ENCODE measurements at places on chromosomes 3 and 15.
A peak's percentile ranks its signal among the peaks of the same experiment; 100 is the strongest.

DNA sequence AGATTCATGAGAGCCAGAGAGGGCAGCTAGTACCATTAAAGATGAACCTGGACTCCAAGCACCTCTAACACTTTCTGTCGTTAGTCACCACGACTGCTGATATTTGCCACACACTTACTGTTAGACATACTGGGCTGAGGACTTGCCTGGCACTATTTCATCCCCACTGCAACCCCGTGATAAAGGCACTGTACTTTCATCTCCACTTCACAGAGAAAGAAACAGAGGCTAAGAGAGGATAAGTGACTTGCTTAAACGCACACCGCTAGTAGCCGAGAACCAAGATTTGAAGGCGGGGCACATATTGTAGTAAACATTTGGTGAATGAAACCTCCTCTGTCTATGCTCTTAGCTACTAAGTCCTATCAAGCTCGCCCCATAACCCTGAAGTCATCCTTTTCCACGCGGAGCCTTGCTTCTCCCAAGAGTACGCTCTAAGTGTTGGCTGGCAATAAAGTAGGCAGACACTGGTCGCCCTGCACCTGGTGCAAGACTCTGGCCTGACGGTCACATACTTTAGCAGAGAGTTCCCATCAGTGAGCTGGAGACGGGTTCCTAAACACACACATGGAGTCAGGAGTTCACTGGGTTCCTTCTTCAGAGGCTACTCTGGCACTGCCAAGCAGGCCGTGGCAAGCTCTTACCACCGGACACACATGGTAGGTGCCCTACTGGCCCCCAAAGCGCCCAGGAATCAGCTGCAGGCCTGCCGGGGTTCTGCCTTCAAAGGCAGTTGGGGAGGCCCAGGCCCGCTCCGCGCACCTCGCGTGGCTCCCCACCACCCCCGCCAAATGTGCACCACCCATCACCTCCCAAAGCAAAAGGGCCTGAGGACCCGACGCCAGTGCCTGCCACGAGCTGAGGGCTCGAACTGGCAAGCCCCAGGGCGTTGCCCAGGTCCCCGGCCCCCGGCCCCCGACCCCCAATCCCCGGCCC, 951 bp downstream of the POMGNT2 start:
- DNase-seq: peak; percentile 12

- DNase-seq: no peak
Measured at GRCh38 chr3:88084097-88084501, 25.0 kb downstream of the ZNF654 start.

GRCh38 chr15:65377976-65378366, at the start of gene IGDCC3:
Gene IGDCC3, minus strand, starts transcription at chr15:65378002. Its CDS starts 214 bp downstream, at chr15:65377788.
- DNase-seq: no peak

GRCh38 chr15:35351059-35351458, 194.9 kb downstream of the DPH6 start:
- no peak for DNase-seq

GRCh38 chr15:75840659-75841058, 2.6 kb upstream of the UBE2Q2 start:
- no peak for DNase-seq

DNA sequence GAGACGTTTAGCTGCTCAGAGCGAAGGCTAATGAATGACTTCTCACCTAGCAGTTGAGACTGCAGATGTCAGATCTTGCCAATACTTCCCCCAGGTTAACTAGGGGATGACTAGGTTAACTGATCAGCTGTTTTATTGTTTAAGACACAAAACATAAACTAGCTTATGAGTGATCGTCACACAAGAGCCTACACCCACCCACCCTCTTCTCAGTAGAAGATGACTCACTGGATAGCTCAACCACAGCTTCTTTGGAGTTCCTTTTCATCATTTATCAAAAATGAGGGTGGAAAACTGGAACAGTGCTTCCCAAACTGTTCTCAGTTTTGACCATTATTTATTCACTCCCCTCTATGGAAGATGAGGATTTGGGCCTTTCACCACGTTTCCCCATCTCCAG, 25.2 kb downstream of the GASK1A start:
- no peak for DNase-seq

DNA sequence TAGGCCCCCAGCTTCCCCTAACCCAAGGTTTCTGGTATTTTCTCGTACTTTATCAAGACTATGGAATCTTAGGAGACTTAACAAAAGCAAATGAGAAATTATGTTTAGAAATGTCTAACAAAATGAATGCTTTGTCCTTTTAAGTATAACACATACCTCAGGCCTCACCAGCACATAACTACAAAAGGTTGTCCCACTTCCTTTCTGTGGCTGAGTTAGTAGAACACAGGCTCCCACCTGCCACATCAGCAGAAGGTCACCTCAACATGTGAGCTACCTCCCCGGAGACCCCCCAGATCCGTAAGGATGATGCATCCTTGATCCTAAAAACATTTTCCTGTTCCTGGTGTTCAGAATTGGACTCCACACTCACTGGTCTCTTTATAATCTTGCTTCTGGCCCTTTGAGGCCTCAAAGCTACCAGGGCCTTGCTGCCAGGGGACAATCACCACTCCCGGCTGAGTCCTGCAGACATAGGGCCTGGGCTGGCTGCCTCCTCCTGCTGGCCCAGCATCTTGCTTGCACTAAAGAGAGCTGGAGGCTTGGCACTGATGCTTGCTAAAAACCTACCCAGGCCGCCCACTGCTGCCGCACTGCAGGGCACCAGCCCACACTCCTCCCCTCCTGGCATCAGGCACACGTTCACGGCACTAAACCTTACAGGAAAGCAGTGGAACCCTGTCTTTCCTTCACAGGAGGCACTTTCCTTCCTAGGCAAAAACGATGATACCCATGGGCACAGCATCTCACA, 2.9 kb downstream of the CCRL2 start:
- no peak for DNase-seq

DNA sequence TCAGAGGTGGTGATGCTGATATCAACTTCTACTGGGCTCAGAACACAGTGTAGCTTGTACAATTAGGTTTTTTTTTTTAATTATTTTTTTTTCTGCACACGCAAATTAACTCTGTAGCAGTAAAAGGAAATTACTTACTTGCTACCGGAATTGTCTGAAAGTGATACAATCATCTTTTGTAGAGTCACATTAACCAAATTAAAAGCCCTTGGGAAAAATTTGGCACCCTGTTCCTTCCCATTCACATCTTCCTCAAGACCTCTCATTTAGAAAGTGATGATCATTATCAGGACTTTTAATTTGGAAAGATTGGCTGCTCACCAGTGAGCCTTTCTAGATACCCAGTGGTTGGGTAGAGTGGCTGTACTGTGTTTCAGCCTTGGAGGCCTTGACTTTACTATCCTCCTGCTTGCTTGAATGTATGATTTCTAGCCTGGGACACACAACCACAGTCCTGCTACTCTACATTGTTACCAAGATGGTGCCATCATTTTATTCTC, 158.3 kb downstream of the ECT2 start:
- no peak for DNase-seq

DNA sequence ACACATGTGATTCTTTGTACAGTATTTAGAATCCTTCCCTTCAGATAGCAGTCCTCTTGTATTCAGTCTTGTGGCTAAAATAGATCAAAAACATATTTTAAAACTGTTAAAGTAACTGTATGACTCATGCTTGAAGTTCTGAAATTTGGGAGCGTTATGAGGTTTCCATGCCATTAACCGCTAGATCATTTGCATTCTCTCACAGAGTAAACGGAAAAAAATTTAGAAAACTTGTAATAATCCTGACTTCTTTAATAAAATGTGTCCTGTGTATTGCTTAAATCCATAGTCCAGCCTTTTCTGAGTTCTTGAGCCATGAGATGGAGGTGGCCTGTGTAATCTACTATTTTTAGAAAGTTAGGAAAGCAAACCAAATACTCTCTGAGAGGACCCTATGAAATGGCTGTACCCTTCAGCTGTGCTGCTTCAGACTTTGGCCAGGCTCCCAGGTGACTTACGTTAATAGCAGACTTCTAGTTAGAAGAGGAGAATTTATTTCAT, 33.8 kb downstream of the MBNL1 start:
- DNase-seq: no peak

- no peak for DNase-seq
Measured at GRCh38 chr15:92012368-92012629, 158.8 kb downstream of the SLCO3A1 start.

DNA sequence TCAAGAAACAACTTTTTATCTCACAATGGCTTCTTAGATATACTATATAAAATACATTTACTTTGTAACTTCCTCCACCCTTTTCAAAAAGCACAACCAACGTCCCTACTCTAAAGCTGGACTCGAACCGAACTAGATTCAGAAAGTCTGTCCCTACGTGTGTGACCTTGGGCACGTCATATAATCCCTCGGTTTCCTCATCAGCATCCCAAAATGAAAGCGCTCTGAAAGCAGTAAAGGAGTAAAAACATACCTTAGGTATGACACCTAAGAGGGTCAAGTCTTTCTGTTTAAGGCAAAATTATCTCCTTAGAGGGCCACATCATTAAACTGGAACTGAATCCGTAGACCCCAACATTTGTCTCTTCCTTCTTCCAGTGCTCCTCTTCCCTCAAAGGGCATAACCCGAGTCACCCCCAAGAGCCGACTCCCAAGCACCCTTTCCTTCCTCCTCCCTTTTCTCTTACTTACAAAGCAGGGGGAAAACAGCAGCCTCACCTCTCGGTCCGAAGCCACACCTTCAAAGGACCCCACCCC, 663 bp downstream of the PDCD10 start:
- DNase-seq: no peak

- no peak for DNase-seq
Measured at GRCh38 chr15:35130245-35130644, 45.1 kb upstream of the NANOGP8 start.

GRCh38 chr3:60610441-60611112, 640.7 kb downstream of the FHIT start:
- no peak for DNase-seq

- no peak for DNase-seq
Measured at GRCh38 chr3:63493101-63493500, 159.4 kb upstream of the SNTN start.

DNA sequence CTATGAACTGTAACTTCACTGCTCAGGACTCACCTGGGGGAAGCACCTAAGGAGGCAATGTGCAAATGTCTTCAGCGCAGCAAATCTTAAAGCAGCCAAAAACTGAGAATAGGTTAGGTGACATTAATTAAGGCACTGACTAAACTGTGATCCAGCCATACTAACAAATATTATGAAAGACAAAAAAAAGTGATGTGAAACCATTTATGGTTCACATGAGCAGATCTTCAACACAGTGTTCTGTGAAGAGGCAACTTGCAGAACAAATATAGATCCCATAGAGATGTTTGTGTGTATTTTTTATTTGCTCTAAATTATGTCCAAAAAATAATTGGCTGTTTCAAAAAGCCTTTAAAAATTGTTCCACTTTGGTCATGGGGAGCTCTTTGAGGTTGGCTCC, 24.1 kb upstream of the MITF start:
- no peak for DNase-seq

DNA sequence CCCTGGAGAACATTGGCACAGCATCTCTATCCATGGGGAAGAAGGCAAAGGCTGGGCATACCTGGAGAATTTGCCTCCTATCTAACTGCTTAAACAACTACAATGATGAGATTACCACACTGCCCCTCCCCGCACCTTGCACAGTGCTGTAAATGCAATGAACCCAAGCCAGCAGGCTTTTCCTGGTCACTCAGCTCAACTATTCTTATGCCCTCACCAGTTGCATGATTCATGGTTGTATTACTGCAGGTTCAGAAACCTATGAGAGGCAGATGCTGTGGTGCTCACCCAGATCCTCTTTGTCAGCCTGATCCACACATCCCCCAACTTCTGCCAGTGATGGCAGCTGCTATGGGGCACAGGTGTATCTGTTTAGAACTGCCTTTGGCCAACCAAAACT, 77.7 kb upstream of the STAC start:
- no peak for DNase-seq

DNA sequence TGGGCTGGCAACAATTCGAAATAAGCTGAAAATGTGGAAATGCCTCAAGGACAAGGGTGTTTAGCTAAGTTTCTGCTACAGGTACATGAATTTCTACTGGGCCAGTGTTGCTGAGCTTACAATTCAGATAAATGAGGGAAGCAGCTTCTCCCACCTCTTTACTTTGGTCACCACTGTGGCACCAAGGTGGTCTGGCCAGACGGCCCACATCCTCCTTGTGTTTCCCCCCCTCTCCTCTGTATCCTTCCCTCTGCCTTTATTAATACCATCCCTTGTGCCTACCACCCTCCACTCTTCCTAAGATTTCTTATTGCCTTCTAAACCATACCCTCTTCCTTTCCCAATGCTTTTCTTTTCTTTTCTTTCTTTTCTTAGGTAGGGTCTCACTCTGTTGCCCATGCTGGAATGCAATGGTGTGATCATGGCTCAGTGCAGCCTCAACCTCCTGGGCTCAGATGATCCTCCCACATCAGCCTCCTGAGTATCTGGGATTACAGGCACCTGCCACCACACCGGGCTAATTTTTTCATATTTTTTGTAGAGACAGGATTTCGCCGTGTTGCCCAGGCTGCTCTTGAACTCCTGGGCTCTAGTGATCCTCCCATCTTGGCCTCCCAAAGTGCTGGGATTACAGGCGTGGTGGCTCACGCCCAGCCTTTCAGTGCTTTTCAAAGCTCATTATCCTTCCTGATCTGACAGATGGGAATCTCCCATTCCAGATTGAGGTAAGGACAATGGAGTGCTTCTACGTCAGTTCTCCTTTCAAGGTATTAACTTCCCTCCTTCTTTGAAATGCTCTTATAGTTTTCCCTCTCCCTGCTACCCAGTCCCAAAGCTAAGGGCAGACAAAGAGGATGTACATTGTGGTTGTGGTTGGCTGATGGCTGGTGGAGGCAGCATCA, 14.8 kb downstream of the ANXA2 start:
- DNase-seq: no peak

DNA sequence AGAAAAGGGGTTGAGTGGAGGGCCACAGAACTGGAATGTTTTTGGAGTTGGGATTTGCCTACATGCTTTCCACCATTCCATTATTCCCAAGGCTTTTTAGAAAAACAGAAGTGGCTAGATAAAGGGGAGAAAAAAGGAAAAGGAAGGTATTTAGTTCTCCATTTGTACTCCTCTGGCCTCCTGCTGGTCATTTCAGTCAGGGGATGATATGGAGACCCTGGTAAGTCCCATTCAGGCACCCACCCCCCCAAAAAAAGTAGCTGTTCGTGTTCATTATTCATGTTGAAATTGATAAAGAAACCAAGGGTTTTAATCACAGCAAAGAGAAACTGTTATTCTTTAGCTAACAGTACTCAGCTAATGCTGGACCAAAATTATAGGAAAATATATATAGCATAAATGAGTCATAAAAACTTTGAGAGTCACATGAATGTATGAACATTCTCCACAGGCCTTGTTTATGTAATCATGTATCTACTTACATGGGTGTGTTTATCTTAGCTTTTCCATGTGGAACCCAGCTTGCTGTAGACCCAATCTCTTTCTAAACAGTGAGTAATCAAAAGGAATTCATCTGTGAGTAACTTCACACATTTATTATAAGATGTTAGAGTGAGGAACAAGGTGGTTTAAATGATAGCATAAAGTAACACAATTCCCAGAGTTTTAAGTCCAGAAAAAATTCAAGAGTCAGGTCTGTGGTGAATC, 167.2 kb downstream of the KCNMB2 start:
- DNase-seq: no peak

- DNase-seq: no peak
Measured at GRCh38 chr15:37289109-37289765, 188.9 kb upstream of the MEIS2 start.

- peak; percentile 8 for DNase-seq
Measured at GRCh38 chr3:47324278-47324865, 41.6 kb downstream of the KLHL18 start.
